Activated T-helper 1 cell treated with anti-CD3 and anti-CD28 coated beads, Interleukin-12 subunit alpha, Interleukin-12 subunit beta, Interleukin-2, Interleukin-4 antibody, amounts not matched to agents 30 ng/mL and 10 ng/mL and 1 ng/mL, durations not matched to agents 14 hours and 24 hours and 36 hours (primary cell): ENCODE measurements at places on chromosomes 3 and 15.

GRCh38 chr15:100517846-100518245, 10.9 kb downstream of the CERS3 start:
- H3K36me3 ChIP-seq, result peaks cover 9% of the 10 kb centered on the region
- H3K27ac ChIP-seq, result no peak overlapping the region
- no peaks in the 10 kb centered on the region for H3K27me3 ChIP-seq
- no peak for DNase-seq
- no peak overlapping the region for H3K4me3 ChIP-seq
- H3K4me1 ChIP-seq, result peaks cover 30% of the 10 kb centered on the region

DNA sequence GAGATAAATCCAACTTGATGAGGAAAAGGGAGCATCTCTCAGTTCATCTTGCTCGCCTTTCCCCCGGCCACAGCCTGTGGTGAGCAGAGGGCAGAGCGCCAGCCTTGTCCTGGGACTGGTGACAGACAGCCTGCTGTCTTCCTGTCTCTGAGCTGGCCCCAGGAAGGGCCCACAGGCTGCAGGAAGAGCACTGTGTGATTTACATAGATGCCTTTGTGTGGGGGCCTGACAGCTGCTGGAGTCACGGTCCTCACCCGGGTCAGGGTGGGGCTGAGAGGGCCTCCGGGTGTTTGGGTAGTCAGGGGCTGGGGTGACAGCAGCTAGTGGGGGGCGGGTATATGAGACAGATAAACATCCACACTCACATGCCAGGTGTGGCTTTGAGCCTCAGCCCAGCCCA, 29.3 kb downstream of the PLA2G4D start:
- no peak overlapping the region for H3K4me3 ChIP-seq
- H3K27me3 ChIP-seq, result peaks cover 10% of the 10 kb centered on the region
- DNase-seq, result no peak

DNA sequence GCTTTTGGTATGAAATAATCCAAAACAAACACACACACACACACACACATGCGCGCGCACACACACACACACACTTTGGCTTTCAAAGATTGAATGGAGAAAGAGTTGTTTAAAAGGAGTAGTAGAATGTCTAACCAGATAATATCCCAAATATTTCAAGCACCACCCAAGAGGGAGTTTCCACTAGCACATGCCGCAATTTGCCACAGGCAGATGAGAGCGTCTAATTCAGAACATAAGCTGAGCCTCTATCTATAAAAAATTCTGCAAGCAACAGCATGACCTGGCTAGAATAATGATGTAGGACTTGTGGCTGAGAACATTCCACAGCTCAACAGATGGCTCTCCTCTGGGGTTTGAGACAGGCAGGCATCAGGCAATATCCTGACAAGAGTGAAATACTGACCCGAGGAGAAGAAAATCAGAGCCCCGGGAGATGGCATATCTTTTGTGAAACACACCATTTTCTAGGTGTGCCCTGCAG, 302.5 kb upstream of the GADL1 start:
- no peaks in the 10 kb centered on the region for H3K27me3 ChIP-seq
- H3K4me3 ChIP-seq, result no peak overlapping the region
- no peak for DNase-seq
- H3K27ac ChIP-seq, result no peak overlapping the region
- H3K4me1 ChIP-seq, result peaks cover 6% of the 10 kb centered on the region

GRCh38 chr15:49282366-49282765, 112.3 kb downstream of the GALK2 start:
- peaks cover 24% of the 10 kb centered on the region for H3K4me1 ChIP-seq
- H3K27me3 ChIP-seq, result no peaks in the 10 kb centered on the region
- no peak overlapping the region for H3K27ac ChIP-seq
- H3K36me3 ChIP-seq, result peaks cover 50% of the 10 kb centered on the region

GRCh38 chr15:73843787-73844186, 29.6 kb upstream of the TBC1D21 start:
- H3K4me3 ChIP-seq, result no peak overlapping the region
- no peaks in the 10 kb centered on the region for H3K36me3 ChIP-seq
- no peak for DNase-seq
- no peaks in the 10 kb centered on the region for H3K4me1 ChIP-seq
- H3K27ac ChIP-seq, result no peak overlapping the region

GRCh38 chr15:36571301-36571700, 8.1 kb upstream of the CDIN1 start:
- DNase-seq, result no peak
- no peak overlapping the region for H3K27ac ChIP-seq
- no peaks in the 10 kb centered on the region for H3K4me1 ChIP-seq
- H3K4me3 ChIP-seq, result no peak overlapping the region
- no peaks in the 10 kb centered on the region for H3K36me3 ChIP-seq

DNA sequence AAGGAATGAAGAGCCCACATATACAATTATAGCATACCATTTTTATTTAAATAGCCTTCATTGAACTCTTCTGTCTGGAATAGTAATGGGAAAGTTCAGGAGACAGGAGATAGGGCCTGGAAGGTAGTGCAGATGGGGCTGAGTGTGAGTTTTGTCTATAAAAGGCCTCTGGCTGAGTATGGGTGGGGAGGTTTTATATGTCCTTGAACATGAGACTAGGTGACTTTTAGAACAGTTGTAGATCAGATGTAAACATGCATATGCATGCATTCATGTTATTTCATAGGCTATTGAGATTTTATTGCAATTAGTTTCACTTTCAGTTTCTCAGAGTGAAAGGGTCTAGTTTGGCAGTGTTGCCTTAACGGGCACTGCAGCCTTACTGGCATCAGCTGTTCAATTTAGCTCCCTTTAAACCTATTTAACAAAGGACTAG, 27.1 kb downstream of the CGGBP1 start:
- H3K27ac ChIP-seq, result peak overlapping the region; percentile 71
- peaks cover 2% of the 10 kb centered on the region for H3K36me3 ChIP-seq
- no peak for DNase-seq
- H3K4me1 ChIP-seq, result peaks cover 39% of the 10 kb centered on the region

- H3K27me3 ChIP-seq, result no peaks in the 10 kb centered on the region
- no peak overlapping the region for H3K4me3 ChIP-seq
- H3K4me1 ChIP-seq, result no peaks in the 10 kb centered on the region
- H3K36me3 ChIP-seq, result no peaks in the 10 kb centered on the region
- H3K27ac ChIP-seq, result no peak overlapping the region
Measured at GRCh38 chr3:158506456-158506855, 64.5 kb upstream of the MLF1 start.

- no peaks in the 10 kb centered on the region for H3K4me1 ChIP-seq
- no peaks in the 10 kb centered on the region for H3K27me3 ChIP-seq
- no peak for DNase-seq
- no peaks in the 10 kb centered on the region for H3K36me3 ChIP-seq
- no peak overlapping the region for H3K4me3 ChIP-seq
Measured at GRCh38 chr3:114632757-114633424, 339.1 kb downstream of the TIGIT start.

DNA sequence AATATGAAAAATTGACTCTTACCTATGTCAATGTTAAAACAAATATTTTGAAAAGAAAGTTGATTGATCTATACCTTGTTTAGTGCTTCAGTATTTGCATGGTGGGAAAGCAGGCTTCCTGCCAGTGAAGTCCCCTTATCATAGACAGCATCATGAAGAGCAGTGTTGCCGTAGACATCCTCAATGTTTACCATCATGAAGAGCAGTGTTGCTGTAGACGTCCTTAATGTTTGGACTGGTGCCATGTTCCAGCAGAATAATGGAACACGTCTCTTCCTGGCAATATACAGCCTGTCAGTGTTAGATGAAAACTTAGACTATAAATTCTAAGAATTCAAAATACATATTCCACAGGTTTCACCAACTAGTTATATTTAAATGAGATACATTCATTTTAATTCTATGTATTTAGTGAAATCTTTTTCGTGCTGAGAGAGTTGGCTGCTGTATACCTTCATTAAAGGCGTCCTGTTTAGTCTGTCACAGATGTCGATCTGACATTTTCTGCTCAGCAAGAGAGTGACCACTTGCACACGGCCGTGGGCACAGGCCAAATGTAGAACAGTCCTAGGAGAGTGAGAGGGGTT, 116.8 kb downstream of the LMLN start:
- DNase-seq, result no peak
- H3K27me3 ChIP-seq, result peaks cover 57% of the 10 kb centered on the region
- H3K4me1 ChIP-seq, result peaks cover 26% of the 10 kb centered on the region
- H3K36me3 ChIP-seq, result no peaks in the 10 kb centered on the region
- H3K27ac ChIP-seq, result no peak overlapping the region

- no peak for DNase-seq
- H3K4me1 ChIP-seq, result peaks cover 15% of the 10 kb centered on the region
- peak overlapping the region; percentile 23 for H3K4me3 ChIP-seq
- H3K27me3 ChIP-seq, result no peaks in the 10 kb centered on the region
Measured at GRCh38 chr3:113546414-113546893, 14.1 kb downstream of the SIDT1 start.

- no peak overlapping the region for H3K4me3 ChIP-seq
- H3K4me1 ChIP-seq, result peaks cover 47% of the 10 kb centered on the region
- H3K27ac ChIP-seq, result no peak overlapping the region
Measured at GRCh38 chr15:62063825-62064635, 2.7 kb upstream of the C2CD4A start.

GRCh38 chr15:59205839-59206622, 612 bp upstream of the LDHAL6B start:
- DNase-seq, result no peak
- H3K27ac ChIP-seq, result no peak overlapping the region
- H3K27me3 ChIP-seq, result no peaks in the 10 kb centered on the region

DNA sequence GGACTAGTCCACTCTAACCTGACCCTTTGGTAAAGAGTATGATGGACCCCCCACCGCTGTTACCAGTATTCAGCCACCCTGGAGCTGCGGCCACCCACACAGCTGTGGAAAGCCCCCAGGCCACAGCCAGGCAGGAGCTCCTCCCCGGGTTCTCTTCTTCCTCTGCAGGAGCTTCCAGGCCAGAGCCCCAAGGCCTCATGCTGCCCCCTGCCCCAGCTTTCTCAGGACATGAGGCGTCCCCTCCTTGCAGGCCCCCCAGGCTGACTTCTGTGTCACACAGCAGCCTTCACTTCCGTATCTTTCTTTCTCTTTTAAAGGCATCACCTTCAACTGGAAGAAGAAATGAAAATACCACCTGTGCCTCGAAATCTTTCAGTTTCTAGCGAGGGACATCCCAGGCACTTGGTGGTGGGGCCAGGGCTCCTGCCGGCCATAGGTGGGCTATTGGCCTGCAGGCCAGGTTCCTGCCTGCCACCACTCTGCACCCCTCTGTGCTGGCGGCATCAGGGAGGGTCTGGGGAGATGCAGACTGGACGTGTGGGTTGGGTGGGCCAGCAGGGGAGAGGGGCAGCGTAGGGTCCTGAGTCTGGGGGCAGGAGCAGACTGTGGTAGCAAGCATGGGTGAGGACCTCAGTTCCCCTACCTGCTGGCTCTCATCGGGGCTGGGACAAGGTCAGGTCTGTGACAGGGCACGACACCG, 19.9 kb downstream of the KLF13 start:
- H3K4me1 ChIP-seq, result peaks cover 96% of the 10 kb centered on the region
- peak overlapping the region; percentile 99 for H3K27ac ChIP-seq
- DNase-seq, result peak; percentile 38
- peak overlapping the region; percentile 89 for H3K4me3 ChIP-seq
- H3K27me3 ChIP-seq, result no peaks in the 10 kb centered on the region
- H3K36me3 ChIP-seq, result peaks cover 28% of the 10 kb centered on the region

GRCh38 chr3:27686642-27687041, 35.5 kb downstream of the EOMES start:
- H3K36me3 ChIP-seq, result no peaks in the 10 kb centered on the region
- no peaks in the 10 kb centered on the region for H3K4me1 ChIP-seq
- peaks cover 13% of the 10 kb centered on the region for H3K27me3 ChIP-seq
- no peak overlapping the region for H3K27ac ChIP-seq

DNA sequence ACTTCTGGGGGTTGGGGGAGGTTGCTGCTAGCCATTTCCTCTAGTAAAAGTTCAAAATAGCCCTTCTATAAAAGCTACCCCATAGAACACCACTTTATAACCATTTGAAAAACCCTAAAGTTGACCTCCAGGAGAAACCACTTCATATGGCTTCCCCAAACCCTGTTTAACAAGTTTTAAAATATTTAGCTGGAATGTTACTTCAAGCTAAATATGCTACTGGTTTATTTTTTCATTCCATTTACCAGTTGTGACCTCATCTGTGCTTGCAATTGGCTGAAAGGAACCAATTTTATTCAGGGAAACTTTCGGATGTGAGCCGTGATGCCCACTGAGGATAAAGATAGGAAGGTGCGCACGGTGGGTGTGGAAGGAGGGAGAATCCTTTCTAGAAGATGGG, 221.3 kb downstream of the SUCLG2 start:
- H3K4me3 ChIP-seq, result no peak overlapping the region
- no peak for DNase-seq
- peaks cover 3% of the 10 kb centered on the region for H3K36me3 ChIP-seq
- H3K27ac ChIP-seq, result no peak overlapping the region
- no peaks in the 10 kb centered on the region for H3K27me3 ChIP-seq

DNA sequence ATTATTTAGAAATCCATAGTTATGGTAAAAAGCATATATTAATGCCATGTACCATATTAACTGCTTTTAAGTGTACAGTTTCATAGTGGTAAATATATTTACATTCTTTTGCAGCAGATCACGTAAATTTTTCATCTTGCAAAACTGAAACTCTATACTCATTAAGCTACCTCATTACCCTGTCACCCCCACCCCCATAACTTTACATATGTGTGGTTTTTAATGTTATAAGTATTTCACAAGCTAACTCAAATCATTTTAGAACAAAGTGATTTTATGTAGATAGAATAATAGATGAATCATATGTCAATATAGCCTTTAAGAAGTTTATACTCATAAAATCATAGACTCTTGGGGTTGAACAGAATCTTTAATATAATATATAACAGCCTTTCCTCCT, 7.1 kb upstream of the TP63 start:
- DNase-seq, result no peak
- H3K4me3 ChIP-seq, result no peak overlapping the region
- H3K4me1 ChIP-seq, result peaks cover 19% of the 10 kb centered on the region
- no peaks in the 10 kb centered on the region for H3K36me3 ChIP-seq

DNA sequence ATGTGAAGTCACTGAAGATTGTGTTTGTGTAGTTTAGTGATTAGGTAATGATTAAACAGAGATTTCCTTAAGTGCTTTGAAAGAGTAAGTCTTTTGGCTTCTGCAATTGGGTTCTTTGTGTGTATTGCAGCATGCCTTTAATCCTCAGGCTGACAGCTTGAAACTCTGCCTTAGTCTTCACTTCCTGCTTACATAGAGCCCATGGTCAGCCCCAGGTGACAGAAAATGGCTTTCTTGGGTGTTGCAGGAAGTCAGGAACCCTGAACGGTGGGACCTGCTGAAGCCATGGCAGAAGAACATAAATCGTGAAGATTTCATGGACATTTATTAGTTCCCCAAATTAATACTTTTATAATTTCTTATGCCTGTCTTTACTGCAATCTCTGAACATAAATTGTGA, 61.3 kb downstream of the KBTBD8 start:
- H3K36me3 ChIP-seq, result no peaks in the 10 kb centered on the region
- no peaks in the 10 kb centered on the region for H3K4me1 ChIP-seq
- peaks cover 3% of the 10 kb centered on the region for H3K27me3 ChIP-seq
- DNase-seq, result no peak
